ENCODE measurements at places on chromosomes 1 and 21. TPM values are rescaled to one million over a fixed set of nuclear protein-coding genes. Genes with fewer than 3 reads are reported as not detected.

GRCh38 chr1:195462646-195463045 is 1145.6 kb downstream of the KCNT2 start:
- no peak for DNase-seq

DNA sequence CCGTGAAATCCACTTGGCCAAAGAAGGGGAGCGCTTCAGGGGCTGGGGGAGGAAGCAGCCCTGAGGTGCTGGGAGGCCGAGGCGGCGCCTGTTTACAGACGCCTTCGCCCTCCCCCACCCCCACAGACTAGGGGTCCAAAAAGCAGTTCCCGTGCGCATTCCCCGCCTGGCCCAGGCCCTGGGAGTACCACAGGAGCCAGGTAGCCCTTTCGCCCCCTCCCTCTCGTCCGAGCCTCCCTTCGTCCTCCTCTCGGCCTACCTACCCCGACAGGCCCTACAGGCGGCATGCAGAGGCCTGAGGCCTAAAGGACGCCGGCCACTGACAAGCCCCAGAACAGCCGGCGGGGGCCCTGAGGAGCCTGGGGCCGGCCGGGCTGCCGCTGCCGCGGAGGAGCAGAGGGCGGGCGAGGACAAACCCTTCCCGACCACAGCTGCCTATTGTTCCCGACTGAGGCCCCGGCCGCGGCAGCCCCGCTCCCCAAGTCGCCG is 522 bp downstream of the RC3H1 start:
- DNase-seq, result no peak

DNA sequence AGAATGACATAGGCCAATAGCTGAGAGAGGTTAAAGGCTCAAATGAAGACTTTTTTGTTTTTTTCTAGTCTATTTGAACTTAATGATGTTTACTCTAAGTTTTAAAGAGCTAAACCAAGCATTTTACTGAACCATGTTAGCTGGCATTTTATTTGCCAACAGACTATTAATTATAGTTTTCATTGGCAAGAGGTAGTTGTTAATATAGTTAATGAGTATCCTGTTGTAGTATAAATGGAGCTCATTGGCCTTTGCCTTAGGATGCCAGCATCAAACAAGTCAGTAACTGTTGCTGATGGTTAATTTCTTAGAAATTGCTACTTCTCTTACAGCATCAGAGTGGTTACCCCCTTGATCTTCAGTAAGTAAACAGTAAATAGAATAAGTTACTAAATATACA is 339.0 kb upstream of the B3GALT2 start:
- no peak for DNase-seq

- peak; percentile 78 for DNase-seq
Measured at GRCh38 chr1:151458802-151459330, 428 bp downstream of the POGZ start.

DNA sequence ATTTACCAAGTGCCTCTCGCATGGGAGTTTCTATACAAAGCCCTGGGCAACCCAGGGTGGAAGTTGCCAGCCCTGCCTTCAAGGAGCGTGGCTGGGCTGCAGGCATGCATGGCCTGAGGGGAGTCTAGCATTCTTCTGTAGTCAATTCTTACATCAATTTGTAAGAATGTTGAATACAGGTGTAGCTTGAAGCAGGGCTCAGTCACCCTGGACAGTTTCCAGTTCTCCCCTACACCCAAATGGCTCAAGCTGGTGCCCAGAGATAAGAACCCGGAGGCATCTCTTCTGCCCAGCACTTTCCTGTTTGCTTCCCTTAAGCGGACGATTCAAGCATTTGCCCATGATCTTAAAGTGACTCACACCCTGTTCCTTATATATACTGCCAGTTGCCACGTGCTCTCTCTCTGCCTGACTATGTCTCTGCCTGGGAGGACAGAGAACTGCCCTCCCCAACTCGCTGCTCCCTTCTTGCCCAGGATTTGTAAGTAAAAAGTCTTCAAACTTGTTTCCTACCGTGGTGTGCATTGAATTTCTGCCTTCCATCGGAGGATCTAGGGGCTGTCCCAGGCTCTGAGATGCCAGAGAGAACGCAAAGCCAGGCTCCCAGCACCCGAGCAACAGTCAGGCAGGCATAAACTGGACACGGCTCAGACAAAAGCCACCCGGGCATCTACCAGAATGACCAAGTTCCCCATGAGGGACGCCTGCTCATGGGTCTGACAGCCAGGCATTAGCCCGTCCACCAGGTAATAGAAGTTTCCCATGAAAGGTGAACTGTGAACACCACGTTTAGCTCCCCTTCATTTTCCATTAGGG is 50.9 kb upstream of the AJAP1 start:
- DNase-seq, result peak; percentile 59

The CA6 gene
- 57.9 TPM for total RNA-seq

Data from suprapubic skin (tissue), 4 donors.